ENCODE measurements at places on chromosomes 6 and 20.
A peak's percentile ranks its signal among the peaks of the same experiment; 100 is the strongest.

GRCh38 chr6:7693827-7694226 is 32.1 kb upstream of the BMP6 start:
- no peak for DNase-seq

DNA sequence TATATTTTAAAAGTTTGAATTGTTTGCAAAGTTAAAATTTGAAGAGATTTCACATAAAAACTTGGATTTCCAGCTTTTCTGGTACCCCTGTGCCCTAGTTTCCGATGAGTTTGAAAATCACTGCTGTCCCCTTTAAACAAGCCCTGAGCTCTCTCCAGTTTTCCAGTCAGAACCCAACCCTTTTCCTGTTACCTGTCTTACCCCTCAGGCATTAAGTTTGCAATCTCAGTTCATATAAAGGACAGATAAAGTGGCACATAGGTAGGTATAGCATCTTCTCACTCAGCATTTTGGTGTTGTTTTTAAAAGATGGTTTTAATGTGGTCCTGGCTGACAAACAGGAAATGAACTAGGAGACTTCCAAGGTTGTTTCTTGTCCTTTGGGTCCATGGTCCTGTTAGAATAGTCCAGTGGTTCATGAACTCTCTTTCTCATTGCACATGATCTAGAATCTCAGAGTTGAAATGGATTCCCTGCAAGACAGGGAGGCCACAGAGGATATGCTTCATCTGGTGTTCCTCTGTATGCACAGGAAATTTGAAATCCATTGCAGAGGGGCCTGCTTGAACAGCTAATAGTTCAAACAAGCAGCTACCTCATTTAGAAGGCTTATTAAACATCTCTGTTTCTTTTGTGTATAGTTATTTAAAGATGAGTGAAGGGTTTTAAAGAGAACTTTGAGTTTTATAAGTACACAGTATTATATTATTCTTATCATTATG is 82.7 kb downstream of the JAG1 start:
- no peak for DNase-seq

DNA sequence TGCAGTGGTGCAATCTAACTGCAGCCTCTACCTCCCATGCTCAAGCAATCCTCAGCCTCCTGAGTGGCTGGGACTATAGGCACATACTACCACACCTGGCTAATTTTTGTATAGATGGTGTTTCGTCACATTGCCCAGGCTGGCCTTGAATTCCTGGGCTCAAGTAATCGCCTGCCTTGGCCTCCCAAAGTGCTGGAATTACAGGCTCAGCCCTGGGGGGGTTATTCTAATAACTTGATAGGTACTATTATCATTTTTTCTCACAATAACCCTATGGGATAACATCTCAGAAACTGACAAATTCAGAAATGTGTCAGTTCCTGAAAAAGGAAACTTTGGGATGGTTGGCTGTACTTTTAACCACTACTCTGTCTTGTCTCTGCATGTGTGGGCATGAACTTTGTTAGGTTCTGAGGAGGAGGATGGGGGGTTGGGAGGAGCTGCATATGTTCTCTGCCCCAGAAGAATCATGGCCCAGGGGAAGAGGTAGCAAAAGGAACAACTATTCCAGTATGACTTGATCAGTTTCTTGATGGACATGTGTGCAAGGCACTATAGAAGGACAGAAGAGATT is 169.9 kb downstream of the CARMIL1 start:
- no peak for DNase-seq

- DNase-seq, result peak; percentile 3
Measured at GRCh38 chr6:21022343-21023107, 488.3 kb downstream of the CDKAL1 start.

- no peak for DNase-seq
Measured at GRCh38 chr6:167420858-167421766, 96.2 kb downstream of the TTLL2 start.

- DNase-seq, result no peak
Measured at GRCh38 chr6:33391922-33392594, 435 bp downstream of the KIFC1 start.

DNA sequence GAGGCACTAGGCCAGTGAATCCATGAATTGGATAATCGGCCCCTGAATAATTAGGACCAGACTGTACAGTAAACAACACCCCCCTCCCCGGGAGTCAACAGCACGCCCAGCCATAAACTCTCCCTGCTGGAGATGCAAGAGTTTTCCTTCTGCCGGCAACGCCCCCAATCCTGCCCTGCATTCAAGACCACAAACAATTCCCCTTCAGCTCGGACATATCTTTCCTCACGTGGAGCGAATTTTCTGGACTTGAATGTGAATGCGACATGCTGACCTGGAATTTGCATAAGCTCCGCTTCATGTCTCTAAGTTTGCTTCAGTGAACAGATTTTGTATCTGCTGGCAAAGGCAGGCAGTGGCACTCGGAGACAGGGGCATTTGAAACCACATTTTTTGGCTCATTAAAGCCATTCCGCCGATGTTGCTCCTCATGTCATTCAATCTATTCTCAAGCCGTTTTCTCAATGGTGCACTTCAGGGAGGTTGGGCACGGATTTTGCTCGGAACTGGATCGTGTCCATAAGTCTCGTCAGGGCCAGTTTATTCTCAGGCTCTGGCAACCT is 38.0 kb upstream of the GMPR start:
- DNase-seq, result no peak

GRCh38 chr6:128657181-128657580 is 136.8 kb upstream of the PTPRK start:
- no peak for DNase-seq

DNA sequence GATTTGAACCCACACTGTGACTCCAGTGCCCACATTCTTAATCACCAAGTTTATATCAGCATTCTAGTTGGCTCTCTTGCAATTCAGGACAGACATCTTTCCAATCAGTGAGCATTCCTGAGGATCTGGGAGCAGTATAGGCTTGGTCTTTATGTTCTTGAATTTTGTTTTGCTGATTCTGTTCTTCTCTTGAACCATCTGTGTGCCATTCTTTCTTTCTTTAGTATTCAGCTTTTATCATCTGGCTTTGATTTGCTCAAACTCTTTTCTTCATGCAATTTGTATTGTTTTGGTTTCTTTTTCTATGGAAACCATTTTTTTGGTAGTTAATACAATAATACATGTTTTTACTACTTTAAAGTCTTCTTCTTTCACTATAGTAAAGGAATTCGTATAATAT is 162.4 kb downstream of the CD109 start:
- no peak for DNase-seq

- DNase-seq, result peak; percentile 5
Measured at GRCh38 chr6:7108964-7109836, 1.4 kb downstream of the RREB1 start.

DNA sequence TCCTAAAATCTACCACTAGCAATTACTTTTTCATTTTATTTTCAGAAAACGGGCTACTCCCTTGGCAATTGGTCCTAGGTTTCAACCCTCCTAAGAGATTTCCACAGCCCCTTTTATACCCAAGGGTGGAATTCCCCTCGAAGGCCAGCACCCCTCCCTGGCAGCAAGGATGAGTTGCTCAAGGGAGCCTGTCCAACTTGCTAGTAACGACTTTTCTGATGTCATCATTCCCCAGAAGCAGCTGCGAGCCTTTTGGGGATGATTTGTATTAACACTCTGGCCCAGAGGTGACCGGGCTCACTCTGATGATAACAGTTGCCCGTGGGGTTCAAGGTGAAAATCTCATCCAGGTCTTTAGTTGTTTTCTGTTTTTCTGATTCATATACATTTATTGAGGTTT is 30.7 kb upstream of the NAA20 start:
- no peak for DNase-seq

GRCh38 chr6:11197175-11197536 is 35.3 kb downstream of the NEDD9 start:
- no peak for DNase-seq

DNA sequence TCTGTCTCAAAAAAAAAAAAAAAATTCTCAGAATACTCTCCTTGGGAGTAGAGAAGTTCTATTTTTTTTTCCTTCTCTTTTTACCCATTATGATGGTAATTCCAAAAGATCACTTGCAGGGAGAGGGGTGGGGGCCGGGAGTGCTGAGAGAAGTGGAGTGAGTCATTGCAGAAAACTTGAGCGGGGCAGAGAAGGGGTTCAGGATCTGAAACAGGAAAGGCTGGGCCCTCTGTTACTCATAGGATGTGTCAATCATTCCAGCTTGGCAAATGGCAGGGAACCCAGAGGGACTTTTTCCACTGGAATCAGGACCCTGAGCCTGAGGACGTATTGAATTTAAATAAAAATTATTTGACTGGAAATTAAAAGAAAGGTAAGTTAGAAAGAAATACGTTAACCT is 111.4 kb upstream of the ARMC2 start:
- no peak for DNase-seq

GRCh38 chr20:47196091-47197081 is 160.1 kb downstream of the ZMYND8 start:
- DNase-seq, result peak; percentile 81

- DNase-seq, result no peak
Measured at GRCh38 chr6:142728364-142728763, 216.6 kb downstream of the HIVEP2 start.

Measured in neural crest cell (in vitro differentiated cells).